ENCODE measurements at places on chromosomes 2 and 18.

GRCh38 chr2:217959723-217960122 lies 43.1 kb downstream of the TNS1 start:
- no peak for DNase-seq

DNA sequence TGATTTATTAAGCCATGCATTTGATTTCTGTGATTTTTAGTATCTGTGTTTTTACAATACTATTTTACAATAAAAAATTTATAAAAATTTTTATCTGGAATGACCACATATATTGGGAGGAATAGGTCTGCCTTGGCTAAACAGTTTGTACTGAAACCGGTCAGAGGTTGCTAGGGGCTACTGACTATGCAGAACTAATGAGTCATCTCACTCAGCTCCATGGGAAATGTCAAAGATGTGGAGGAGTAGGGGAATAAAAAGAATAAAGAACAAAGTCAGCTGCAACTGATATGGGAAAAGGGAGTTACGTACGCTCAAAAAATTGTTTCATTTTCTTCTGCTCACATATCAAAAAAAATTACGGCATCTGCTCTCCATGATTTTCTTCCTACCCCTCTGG lies 8.6 kb upstream of the TMEM163 start:
- no peak for DNase-seq

DNA sequence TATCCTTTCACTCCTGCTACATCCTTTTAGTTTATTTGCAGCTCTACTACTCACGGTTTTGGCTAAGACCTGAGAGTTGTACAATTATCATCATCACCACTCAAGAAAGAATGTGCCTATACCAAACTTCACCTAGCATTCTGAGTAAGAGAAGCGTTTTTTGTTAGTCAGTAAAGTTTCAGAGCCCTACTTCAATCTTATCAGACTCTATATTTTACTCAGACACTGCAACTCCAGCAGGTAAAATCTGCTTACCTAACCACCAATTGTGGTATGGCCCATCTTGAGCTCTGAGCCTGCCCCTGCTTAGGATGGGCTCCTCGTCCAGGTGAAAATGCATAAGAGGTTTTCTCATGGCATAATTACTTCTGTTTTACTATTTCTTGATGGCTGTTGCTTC lies 37.1 kb downstream of the ICOS start:
- no peak for DNase-seq

DNA sequence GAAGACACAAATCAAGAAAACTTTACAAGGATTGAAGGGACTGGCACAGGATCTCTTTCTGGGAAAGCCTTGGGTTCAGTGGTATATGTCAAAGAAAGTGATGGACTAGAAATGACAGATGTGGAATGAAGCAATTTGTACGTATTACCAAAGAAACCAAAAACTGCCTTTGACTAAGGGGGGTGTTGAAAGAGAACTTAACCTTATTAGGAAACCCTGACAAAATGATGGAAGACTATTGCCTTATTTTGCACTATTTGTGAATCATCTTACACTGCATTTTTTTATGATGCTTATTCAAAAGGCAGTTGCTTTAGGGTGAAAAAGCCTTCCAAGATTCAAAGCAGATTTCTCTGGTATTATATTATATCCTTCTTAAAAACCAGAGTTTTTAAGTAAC lies 4.0 kb downstream of the TSGA10 start:
- peak; percentile 77 for DNase-seq

DNA sequence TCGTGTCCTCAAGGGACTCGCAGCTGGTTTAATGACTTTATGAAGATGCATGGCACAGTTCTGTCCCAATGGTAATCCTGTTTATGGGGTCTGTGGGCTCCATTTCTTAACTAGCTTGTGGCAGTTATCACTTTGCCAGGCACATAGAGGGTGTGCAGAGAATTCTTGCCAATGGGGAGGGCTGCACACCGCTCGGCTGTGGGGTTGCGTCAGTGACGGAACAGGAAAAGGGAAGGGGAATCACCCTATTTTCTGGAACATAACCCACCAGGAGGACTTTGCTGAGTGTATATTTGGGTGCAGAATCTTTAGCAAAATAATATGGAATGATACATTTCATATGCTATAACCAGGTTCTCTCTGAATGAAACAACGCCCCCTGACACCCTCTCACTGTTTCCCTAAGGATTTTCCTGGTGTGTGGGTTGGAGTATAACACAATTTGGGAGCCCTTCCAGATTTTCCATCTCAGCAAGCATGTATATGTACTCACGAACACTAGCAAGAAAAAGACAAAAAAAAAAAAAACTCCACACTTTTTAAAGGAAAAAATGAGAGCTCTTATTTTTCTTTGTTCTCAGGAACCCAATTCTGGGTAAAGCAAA lies 43.9 kb upstream of the TRIB2 start:
- no peak for DNase-seq

- DNase-seq, result peak; percentile 96
Observed at GRCh38 chr18:54717673-54718407, 110.4 kb upstream of the RAB27B start.

Data from MV-4-11 (cell line).